ENCODE measurements at places on chromosomes 6 and 20.

- DNase-seq: peak; percentile 25
Measured at GRCh38 chr6:135938576-135939207, 87.2 kb downstream of the PDE7B start.

DNA sequence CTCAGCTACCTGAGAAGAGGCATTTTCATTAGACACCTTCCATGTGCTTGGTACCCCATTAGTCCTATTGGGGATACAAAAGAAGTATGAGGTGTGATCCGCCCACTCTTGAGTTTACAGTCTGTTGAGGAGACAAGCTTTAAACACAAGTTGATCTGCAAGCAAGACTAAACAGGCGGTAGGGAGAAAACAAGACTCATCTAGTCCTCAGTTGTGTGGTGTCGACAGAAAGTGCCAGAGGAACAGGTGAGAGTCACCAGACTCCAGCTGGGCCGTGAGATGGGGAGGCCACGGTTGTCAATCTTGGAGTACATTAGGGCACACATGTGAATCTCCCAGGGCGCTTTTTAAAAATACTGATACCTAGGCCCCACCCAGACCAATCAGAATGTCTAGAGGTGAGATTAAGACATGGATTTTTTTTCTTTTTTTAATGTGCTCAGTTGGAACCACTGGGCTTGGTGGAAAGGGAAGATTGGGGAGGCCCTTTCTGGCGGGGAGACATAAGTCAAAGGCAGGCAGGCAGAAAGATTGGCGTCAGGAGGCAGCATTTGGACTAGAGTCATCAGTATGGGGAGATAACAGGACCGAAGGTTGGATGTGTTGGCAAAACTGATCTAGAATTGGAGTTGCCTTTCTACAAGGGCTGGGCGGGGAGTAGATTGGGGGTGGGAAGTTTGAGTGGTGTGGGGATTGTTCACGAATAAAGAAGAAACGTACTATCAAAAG, 10.4 kb downstream of the E2F3 start:
- DNase-seq: no peak

DNA sequence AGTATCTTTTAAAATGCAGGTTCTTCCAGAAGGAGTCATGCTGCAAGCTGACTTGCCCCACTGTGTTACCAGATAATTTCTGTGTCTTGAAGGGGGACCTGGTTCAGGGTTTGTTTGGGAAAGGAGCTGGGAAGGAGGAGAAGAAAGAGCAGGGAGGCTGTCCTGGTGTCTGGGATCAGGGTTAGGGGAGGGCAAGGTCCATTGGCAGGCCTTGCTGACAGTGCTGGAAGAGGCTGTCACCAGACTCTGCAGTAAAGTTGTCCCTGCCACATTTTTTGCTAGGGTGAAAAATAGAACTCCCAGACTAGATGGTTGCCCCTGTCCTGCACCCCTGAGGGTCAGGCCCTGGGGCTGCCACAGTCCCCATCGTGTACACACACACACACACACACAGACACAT, 14.9 kb downstream of the GLP1R start:
- DNase-seq: no peak

GRCh38 chr6:143068001-143068400, 7.3 kb downstream of the AIG1 start:
- DNase-seq: no peak

DNA sequence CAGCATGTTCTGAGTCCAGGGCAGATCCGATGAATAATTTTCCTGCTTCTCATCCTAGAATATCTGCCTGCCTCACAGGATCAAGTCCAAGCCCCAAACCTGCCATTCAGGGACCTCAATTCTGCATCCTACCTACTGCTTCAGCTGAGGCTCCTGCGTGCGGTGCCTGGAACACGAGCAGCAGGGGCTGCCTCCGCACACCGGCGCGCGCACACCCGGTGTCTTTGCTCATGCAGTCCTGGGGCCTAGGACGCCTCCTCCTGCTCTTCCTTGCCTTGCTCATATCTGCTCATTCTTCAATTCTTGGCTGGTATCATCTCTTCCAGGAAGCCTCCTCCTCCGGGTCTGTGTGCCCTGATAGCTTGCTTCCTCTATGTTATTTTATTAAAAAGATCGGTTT, 81.1 kb upstream of the AGPAT4 start:
- DNase-seq: no peak

- DNase-seq: no peak
Measured at GRCh38 chr20:49647550-49647949, 66.1 kb downstream of the B4GALT5 start.
